IPS-NIHi11 (cell line): ENCODE measurements at places on chromosomes 2 and 18.

GRCh38 chr2:7621018-7621814 lies 704.0 kb downstream of the RNF144A start:
- DNase-seq = no peak

DNA sequence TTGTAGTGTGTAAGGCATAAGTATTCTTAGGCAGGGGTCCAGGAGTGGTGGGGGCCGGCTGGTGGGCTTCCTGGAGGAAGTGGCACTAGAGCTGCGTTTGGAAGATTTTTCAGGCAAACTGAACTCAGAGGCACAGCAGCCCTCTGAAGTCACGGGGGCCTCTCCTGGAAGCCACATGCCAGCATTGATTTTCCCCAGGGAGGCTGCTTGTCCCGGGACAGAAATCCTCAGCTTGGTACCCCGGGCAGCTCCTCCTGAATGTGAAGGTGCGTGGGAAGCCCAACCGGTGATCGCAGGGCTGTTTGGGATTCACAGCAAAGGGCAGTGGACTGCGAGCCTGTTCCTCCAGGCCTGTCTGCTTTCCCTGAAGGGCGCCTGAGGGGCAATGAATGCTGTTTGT lies 1.6 kb upstream of the PDIA6 start:
- no peak for DNase-seq

- DNase-seq = no peak
Measured at GRCh38 chr2:203758841-203759689, 52.6 kb downstream of the CD28 start.

GRCh38 chr18:55585065-55585919 lies 2.7 kb downstream of the TCF4 start:
- DNase-seq = no peak

GRCh38 chr2:100260712-100261620 lies 61.3 kb downstream of the LONRF2 start:
- DNase-seq = peak; percentile 70

DNA sequence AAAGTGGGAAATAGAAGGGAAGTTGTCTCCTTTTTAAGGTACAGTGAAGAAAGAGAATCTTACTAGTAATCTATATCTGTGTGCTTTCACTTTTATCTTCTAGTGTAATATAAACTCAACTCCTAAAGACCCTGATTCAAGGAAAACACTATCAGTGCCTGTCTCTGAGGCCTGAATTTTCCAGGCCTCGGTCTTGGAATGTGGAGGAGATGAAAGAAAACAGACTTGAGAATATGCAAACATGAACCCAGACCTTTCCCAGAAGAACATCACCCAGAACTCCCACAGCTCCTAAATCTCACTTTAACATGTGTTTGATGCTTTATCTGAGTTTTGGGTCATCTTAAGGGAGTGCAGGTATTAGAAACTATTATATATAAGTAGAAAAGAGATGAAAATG lies 51.8 kb downstream of the EPB41L5 start:
- DNase-seq = no peak

DNA sequence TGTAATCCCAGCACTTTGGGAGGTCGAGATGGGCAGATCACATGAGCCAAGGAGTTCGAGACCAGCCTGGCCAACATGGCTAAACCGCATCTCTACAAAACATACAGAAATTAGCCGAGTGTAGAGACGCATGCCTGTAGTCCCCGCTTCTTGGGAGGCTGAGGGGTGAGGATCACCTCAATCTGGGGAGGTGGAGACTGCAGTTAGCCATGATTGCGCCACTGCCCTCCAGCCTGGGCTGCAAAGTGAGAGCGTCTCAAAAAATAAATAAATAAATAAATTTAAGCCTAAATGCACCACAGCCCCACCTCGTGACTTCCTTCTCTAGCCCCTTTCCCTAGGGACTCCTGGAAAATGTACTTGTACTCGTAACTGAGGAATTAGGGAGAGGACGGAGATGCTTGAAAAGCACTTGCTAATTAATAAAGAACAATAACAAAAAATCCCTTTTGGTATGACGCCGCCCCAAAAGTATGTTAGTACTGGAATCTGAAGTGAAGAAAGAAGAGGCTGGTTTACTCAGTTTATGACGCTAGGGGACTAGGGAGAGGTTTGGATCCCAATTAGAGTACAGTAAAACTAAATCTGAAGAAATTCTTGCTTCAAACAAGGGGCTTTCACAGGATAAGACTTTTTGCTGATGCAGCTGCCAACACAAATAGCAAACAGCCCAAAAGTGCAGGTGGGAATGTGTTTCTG lies 887 bp upstream of the ZNF396 start:
- no peak for DNase-seq

DNA sequence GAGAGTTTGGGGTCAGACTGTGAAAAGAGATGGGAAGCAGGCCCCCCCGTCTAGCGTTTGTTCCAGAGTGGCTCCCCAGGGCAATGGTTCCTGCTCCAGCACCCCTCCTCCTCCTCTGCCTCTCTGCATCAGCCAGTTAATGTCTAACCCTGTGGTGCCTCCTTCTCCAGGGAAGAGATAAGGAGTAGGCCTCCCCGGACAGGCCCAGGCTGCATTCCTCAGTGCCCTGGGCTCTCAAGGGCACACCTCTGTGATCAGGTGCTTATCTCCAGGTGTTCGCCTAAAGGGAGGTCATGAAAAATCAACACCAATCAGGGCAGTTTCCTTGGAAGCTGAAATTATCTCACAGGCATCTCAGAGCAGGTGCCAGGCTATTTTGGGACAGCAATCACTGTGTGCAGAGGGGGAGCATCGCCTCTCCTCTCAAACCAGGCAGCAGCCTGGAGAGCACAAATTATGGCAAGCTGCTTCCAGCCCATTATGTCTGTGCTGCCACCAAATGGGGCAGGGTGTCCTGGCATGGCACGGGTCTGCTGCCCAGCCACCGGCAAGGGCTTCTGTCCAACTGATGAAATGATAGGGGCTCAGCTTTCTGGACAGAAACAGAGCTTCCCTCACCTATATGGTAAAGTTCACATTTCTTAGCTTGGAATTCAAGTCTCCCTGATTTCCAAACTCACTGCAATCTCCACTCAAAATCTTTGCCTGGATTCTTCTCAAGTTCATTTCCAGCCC lies 255.8 kb upstream of the SLC14A2 start:
- DNase-seq = no peak

- DNase-seq = no peak
Measured at GRCh38 chr2:2901384-2902345, 476.0 kb downstream of the EIPR1 start.

- no peak for DNase-seq
Measured at GRCh38 chr2:226118471-226119429, 680.9 kb downstream of the IRS1 start.

- DNase-seq = no peak
Measured at GRCh38 chr2:233821709-233822100, 32.6 kb downstream of the HJURP start.

- peak; percentile 72 for DNase-seq
Measured at GRCh38 chr2:26982102-26982742, 11.8 kb downstream of the MAPRE3 start.
